ENCODE measurements at places on chromosomes 7 and 10. TPM values are rescaled to one million over a fixed set of nuclear protein-coding genes. Genes with fewer than 3 reads are reported as not detected.

DNA sequence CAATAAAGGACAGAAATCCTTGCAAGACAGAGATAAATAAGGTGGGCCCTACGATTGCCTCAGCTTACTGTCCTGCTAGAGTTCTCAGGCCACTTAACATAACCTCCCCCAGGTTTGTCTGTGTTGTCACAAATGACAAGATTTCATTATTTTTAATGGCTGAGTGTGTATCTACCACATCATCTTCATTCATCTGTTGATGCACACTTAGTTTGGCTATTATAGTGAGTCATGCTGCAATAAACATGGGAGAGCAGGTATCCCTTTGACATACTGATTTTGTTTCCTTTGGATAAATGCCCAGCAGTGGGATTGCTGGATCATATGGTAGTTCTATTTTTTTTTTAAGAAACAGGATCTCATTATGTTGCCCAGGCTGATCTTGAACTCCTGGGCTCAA is 60.6 kb downstream of the PRTFDC1 start:
- H3K36me3 ChIP-seq, result no peaks in the 10 kb centered on the region
- no peak overlapping the region for H3K27ac ChIP-seq
- no peak for DNase-seq
- no peak overlapping the region for H3K4me3 ChIP-seq
- no peaks in the 10 kb centered on the region for H3K27me3 ChIP-seq
- peaks cover 13% of the 10 kb centered on the region for H3K4me1 ChIP-seq

GRCh38 chr7:46369933-46370654 is 449.0 kb upstream of the IGFBP3 start:
- no peak for DNase-seq
- H3K4me1 ChIP-seq, result no peaks in the 10 kb centered on the region
- no peak overlapping the region for H3K27ac ChIP-seq
- H3K36me3 ChIP-seq, result no peaks in the 10 kb centered on the region

CACNB2 gene
- 0.98 TPM for total RNA-seq

FGFR2 gene
- total RNA-seq, result 286 TPM

Data from Caco-2 (cell line).